ENCODE measurements at places on chromosomes 3 and 15.

DNA sequence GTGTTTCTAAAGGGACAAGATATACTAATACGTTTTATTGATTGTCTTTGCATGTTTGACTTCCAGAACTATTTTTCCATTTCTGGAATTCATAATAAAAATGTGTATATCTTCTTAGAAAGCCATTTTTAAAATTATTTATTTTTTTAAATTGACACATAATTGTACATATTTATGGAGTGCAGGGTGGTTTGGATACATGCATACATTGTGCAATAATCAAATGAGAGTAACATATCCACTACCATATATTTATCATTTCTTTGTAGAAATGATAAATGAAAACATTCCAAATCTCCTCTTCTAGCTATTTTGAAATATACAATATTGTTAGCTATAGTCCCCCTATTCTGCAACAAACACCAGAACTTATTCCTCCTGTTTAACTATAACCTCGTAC, 156.5 kb upstream of the ABI3BP start:
- H3K4me1 ChIP-seq: peaks cover 1% of the 10 kb centered on the region
- H3K27me3 ChIP-seq: no peaks in the 10 kb centered on the region
- ATAC-seq: no peak

DNA sequence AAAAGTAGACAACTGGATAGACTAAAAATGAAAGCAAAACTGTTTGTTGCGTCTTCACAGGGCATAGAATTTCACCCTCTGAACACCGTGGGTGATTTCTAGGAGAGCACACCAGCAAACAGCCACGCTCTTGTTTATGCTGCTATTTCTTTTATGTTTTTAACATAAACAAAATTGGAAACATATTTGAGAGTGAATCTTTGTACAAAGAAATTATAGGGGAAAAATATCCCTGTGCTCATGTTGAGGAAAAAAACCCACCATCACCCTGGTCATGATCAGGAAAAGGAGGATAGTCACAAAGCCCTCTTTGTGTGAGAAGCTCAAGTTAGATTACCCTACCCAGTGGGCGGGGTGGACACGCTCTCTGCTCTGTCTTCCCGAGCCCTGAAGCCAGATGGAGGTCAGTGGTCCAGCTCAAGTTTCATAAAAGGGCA, 313.3 kb downstream of the SATB1 start:
- no peak overlapping the region for H3K27ac ChIP-seq
- H3K36me3 ChIP-seq: no peaks in the 10 kb centered on the region
- no peak overlapping the region for H3K4me3 ChIP-seq
- H3K27me3 ChIP-seq: no peaks in the 10 kb centered on the region

DNA sequence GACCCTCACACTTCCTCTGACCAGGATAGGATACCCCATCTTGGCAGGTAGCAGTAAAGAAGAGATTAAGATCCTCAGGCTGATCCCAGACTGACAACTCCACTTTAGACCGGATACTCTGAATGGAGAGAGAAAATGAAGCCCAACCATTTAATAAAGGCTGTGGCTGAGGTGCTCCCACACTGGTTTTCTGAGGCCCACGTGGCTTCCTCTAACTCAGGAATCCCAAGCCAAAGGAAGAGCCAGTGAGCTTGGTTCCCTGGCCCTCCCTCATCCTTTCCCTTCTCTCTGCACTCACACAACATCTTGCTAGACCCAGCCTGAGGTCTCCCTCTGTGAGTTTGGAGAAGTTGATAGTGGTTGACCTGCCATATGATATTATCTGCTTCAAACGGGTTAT, 78.1 kb downstream of the ITGB5 start:
- H3K27me3 ChIP-seq: no peaks in the 10 kb centered on the region
- no peak overlapping the region for H3K4me3 ChIP-seq
- no peaks in the 10 kb centered on the region for H3K36me3 ChIP-seq
- no peak for ATAC-seq
- peaks cover 43% of the 10 kb centered on the region for H3K4me1 ChIP-seq
- H3K27ac ChIP-seq: no peak overlapping the region

- H3K27ac ChIP-seq: no peak overlapping the region
- no peak overlapping the region for H3K4me3 ChIP-seq
- no peaks in the 10 kb centered on the region for H3K36me3 ChIP-seq
- ATAC-seq: no peak
These were observed 193.5 kb downstream of the ULK4 start for GRCh38 chr3:41768363-41768762.

- H3K4me3 ChIP-seq: no peak overlapping the region
- ATAC-seq: no peak
- no peak overlapping the region for H3K27ac ChIP-seq
- peaks cover 5% of the 10 kb centered on the region for H3K4me1 ChIP-seq
These were observed 21.2 kb downstream of the GABRA5 start for GRCh38 chr15:26887926-26888666.

All from gastroesophageal sphincter (tissue), 4 donors.